Right cardiac atrium (tissue), 5 donors: ENCODE measurements at places on chromosomes 1 and 21.
A peak's percentile ranks its signal among the peaks of the same experiment; 100 is the strongest.

DNA sequence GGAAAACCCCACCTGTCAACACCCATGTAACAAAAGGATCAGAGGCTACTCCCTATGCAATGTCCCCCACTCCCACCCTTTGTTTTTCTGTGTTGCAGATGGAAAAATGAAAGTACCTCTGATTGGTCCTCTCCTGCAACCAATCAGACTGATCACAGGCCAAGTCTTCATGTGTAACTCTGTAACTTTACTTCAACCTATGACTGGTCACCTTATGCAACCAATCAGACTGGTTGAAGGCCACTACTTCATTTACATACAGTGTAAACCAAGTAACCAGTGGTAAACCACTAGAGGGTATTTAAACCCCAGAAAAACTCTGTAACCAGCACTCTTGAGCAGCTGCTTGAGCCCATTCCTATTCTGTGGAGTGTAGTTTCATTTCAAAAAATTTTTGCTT is 266.3 kb upstream of the OLFM3 start:
- no peak for DNase-seq

DNA sequence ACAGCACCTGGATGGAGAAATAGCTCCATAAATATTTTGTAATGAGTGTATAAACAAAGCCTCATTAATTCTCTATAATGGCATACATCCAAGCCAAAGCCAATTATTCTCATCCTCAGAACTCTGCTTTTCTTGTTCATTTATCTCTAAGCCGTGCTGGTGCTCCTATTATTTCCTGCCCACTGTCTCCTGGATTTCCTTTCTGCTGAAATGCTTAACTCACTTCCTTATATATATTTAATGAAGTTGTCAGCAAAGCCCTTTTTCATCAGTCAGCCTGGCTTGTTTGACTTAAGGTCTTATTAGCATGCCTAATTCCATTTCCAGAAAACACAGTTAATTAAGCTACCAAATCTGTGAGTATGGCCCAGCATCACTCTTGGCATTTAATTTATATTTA is 93.4 kb downstream of the SLC25A24 start:
- DNase-seq: no peak

DNA sequence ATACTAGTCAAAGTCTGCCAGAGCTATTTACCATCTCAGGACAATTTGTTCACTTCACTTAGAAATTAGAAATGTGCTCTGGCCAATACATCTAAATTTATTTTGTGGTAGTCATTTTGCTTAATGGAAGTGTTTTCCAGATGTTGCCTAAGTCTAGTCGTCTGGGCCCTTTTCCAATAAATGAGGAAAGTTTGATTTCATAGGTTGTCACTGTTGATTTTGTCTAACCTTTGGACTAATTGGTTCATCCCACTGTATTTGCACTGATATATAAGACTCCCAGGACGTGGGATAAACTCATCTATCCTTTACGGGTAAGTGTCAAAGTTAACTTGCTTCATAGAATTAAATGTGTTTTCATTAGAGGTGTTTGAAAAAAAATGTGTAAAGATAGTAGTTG is 79.1 kb downstream of the TPR start:
- no peak for DNase-seq

GRCh38 chr1:81731989-81732388 is 68.7 kb upstream of the ADGRL2 start:
- no peak for DNase-seq

DNA sequence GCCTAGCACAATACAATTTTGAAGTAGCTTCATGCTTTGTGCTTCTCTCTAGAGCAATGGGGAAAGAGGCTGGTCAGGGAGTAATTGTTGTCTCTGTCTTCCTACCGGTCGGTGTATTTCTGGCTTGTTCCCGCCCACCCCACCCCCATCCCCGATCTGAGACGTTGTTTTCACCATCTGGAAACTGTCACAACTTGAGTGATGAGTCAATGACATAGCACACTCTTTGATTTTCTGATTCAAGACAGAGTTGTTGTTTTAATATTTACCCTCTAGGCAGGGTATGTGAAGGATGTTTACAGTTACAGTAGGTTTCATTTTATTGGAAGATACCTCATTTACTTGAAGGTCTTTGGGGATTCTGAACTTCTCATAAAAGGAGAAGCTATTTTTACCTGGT is 7.0 kb downstream of the IL12RB2 start:
- DNase-seq: no peak

DNA sequence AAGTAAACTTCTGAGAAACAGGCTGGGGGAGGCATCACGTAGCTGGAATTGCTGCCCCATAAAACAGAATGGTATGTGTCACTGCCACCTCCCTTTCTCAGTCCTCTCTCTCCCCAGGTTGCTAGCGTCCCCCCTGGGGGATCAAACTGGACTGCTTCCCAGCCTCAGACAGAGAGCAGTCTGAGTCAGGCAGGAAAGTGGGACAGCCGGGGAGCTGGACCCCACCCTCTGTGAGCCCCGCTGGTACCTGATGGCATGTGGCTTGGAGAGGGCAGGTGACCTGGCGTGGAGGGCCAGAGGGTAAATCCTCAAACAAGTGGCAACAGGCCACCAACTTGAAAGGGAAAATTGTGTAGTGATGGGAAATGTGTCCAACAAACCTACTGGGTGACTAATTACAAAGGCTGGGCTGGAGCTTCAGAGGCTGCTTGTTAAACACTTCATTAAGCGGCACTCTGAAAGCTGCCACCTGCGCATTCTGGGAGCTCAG is 1.0 kb upstream of the SFN start:
- DNase-seq: peak; percentile 39

GRCh38 chr1:154772606-154773506 is 97.2 kb downstream of the KCNN3 start:
- DNase-seq: no peak

DNA sequence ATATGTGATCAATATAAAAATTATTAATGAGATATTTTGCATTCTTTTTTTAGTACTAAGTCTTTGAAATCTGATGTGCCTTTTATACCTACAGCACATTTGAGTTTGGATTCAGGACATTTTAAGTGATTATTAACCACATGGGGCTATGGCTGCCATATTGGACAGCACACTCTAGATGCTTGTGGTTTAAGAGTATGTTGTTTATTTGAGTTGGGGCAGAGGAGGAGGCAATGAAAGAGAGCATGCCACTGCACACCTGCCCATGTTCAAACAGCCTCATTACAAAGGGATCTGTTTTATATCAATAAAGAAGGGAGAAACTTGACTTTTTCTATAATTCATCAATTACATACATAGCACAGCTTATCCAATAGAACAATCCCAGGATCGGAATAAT is 99.4 kb upstream of the EDEM3 start:
- no peak for DNase-seq

GRCh38 chr21:39125752-39126485 is 57.3 kb downstream of the PSMG1 start:
- no peak for DNase-seq

DNA sequence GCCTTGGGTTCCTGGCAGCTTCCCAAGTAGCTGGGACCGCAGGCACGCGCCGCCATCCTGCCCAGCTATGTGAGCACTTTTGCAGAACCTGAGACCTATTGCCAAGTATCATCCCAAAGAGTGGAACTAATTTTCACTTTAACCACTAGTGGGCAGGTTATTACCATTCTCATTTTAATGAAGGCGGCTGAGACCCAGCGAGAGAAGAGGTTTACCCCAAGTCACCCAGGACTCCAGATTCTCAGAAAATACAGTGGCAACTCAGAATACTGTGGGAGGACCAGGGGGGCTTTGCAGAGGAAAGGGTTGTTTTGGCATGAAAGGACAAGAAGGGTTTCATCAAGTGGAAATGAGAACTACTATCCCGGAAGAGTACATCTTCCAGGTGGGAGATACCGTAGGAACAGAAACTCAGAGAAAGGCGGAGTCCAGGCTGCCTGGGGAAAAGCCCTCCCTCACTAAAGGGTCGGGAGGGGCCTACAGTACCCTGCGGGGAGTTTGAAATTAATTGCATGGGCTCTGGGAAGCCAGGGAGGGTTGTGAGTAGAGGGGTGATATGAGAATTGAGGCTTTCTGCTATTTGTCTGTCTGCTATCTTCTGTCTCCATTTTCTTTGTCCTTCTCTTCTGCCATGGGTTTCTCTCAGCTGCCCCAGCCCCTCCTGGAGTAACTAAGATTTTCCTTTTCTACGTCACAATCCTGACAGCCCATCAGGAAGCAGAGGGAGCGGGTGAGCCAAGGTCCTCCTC is 7.2 kb upstream of the SEMA4A start:
- DNase-seq: peak; percentile 88

DNA sequence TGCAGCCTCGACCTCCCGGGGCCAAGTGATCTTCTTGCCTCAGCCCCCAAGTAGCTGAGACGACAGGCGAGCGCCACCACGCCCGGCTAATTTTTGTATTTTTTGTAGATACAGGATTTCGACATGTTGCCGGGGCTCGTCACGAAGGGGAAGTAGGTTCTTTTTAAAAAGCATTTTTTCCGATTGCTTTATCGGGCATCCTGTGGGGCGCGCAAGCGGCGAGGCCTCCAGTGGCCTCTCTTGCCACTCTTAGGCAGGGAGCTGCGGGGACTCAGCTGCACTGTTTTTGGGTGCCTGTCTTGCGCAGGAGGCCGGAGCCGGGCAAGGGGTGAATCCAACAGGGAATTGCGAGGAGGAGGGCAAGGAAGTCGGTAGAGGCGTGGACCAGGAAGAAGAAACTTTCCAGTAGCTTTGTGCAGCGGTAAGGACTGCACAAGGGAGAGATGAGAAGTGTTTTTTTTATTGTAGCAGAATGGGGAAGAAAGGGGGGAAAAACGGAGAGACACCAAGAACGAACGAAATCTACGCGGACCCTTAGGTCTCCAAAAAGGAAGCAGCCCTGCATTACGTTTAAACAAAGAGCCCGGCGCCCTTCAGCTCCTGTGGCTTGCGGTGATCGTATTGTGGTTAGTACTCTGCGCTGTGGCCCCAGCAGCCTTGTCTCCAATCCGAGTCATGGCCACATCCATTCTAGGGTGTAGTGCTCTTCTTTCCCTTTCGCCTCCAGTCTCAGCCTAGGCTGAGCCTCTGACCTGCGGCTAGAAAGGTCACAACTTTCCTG is 164.8 kb downstream of the PPIAL4G start:
- DNase-seq: peak; percentile 79

- DNase-seq: peak; percentile 69
Measured at GRCh38 chr1:204190212-204191211, 5.8 kb downstream of the KISS1 start.

DNA sequence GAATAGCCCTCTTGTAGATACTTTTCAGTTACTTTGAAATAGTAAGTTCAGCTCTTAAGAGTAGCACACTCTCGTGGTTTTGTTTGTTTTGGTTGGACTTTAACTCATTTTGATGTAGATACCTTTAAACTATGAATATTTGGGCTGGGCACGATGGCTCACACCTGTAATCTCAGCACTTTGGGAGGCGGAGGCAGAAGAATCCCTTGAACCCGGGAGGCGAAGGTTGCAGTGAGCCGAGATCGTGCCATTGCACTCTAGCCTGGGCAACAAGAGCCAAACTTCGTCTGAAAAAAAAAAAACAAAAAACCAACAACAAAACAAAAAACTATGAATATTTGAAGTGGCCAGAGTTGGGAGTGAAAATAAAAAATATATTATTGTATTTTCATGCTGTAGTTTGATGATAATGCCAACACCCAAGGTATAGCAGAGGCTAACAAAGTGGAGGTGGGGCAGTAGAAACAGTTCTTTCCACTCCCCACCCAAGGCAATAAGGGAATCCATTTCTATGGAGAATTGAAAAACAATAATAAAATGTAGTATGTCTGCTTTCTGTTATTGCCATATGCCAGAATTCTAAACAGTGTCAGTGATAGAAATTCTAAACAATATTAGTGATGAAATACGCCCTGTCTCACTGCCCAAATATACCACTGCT is 1.7 kb downstream of the ZNF326 start:
- no peak for DNase-seq

DNA sequence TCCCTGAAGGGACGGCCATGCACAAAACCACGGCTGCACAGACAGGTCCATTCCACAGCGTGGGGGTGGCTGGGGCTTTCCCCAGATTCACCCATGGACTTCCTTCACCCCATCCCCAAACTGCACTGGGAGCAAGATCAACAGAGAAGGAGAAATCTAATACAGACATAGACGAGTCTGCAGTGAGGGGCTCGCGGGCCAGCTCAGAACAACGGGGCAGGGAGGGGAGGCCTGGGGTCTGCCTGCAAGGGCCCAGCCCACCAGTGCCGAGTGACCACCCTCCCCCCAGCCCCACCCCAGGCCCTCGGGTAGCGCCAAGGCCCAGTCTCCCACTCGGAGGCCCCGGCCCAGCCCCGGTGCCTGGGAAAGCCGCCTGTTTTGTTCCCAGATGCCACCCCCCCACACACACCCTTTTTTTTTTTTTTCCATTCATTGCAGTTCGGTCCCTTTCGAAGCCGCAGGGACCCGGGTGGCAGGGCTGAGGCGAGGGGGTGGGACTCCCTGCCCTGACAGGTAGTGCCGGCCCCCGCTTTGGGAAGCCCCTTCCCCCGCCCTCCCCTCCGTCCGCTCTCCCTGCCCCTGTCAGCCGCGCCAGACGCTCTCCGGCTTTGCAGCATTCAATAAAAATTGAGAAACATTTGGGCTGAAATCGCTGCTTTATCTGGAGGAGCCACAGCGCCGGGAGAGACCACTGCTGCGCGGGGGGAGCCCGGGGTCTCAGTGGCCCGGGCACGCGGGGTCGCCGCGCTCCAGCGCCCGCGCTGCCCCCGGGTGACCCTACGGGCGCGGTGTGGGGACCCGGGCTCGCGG is 543 bp upstream of the EPHB2 start:
- peak; percentile 78 for DNase-seq

GRCh38 chr1:179175011-179175841 is 54.3 kb downstream of the ABL2 start:
- DNase-seq: peak; percentile 34

- DNase-seq: peak; percentile 79
Measured at GRCh38 chr1:56644919-56645676, at the start of gene PRKAA2. PRKAA2 (plus strand) TSS chr1:56645314; CDS start chr1:56645388, 74 bp downstream.

DNA sequence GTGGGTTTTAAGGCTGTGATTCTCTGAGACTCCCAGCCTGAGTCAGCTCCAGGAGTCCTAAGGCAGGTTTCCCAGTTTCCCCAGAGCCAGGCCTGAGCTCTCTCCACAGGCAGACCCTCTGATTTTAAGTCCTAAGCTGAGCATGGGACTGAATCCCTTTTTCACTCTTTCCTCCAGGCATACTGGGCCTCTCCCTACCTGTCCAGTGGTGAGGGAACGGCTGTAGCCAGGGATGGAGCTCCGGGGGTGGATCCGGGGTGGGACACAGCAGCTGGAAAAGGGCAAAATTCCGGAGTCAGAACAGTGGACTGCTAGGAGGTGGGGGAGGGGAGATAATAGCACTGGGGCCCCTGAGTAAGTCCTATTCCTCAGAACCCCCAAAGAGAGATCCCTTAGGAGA is 30.0 kb downstream of the DLGAP3 start:
- DNase-seq: no peak

DNA sequence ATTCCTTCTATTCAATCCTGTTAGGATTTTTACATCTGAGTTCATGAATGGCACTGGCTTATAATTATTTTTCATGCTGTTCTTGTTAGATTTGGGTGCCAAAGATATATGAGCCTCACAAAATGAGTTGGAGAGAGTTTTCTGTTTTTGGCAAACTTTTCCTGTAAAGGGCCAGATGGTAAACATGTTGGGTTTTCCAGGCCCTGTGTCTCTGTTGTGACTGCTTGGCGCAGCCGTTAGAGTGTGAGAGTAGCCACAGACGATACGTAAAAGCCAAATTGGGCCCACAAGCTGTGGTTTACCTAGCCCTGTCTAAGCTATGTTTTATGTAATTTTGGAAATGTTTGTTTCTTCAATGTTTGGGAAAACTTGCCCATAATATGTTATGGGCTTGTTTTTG is 15.6 kb upstream of the CA6 start:
- DNase-seq: no peak
